Right lung (tissue), 10 donors: ENCODE measurements at places on chromosomes 12 and 14. TPM values are rescaled to one million over a fixed set of nuclear protein-coding genes. Genes with fewer than 3 reads are reported as not detected.

DNA sequence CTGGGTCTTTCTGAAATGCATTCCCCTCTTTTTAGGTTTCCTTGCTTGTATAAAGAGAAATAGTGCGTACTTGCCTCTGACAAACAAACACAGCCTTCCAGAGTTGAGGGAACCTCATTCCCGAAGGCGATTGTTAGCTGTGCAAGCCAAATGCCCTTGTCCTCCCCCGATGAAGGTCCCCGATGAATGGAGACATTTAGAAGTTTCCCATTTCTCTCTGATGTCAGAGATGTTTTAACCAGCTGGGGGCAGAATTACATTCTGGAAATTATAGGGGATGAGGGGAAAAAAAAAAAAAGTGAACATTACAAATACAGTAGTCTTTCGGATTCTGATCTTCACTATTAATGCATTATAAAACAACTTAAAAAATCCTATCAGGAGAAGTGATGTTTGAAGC, 366.8 kb downstream of the VRK1 start:
- DNase-seq = no peak

- peak; percentile 66 for DNase-seq
Measured at GRCh38 chr12:40105515-40106201, at the start of gene SLC2A13. Gene SLC2A13 (minus strand): TSS chr12:40106081. CDS start chr12:40105808, 273 bp downstream.

DNA sequence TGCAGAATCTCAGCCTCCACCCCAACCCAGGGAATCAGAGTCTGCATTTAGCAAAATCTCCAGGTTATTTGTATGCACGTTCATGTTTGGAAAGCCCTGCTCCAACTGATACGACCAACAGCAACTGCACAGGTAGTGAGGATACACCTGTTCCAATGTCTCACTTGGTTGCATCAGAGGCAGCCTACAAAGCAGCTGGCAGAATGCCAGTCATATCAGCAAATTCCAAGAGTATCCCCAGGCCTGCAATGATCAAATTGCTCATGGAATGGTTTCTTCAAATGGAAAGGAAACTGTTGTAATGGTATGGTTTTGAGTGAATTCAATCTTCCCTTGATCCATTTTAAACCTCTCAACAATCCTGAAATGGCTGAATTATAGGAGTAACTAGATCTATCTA, 75.4 kb downstream of the GRIP1 start:
- DNase-seq = no peak

- no peak for DNase-seq
Measured at GRCh38 chr14:30974628-30975027, 50.8 kb upstream of the AP4S1 start.

DNA sequence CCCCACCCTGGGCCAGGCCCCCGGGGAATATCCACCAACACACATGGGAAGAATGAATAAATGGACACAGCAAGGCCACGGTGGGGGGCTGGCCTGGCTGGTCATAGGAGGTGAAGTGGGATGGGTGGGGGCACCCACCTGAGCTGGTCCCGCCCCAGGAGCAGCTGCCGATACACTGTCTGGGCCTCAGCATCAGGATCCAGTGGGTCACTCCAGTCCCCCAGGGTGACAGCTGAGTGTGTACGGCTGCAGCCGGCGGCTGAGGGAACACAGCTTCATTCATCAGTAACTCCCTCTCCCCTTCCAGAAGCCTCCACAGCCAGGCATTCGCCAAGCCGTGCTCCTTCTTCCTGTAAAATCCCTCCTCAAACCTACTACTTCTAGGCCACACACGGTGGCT, 33.8 kb downstream of the RASAL1 start:
- no peak for DNase-seq

GRCh38 chr14:93103392-93104080, 12.2 kb downstream of the ITPK1 start:
- DNase-seq = no peak

DNA sequence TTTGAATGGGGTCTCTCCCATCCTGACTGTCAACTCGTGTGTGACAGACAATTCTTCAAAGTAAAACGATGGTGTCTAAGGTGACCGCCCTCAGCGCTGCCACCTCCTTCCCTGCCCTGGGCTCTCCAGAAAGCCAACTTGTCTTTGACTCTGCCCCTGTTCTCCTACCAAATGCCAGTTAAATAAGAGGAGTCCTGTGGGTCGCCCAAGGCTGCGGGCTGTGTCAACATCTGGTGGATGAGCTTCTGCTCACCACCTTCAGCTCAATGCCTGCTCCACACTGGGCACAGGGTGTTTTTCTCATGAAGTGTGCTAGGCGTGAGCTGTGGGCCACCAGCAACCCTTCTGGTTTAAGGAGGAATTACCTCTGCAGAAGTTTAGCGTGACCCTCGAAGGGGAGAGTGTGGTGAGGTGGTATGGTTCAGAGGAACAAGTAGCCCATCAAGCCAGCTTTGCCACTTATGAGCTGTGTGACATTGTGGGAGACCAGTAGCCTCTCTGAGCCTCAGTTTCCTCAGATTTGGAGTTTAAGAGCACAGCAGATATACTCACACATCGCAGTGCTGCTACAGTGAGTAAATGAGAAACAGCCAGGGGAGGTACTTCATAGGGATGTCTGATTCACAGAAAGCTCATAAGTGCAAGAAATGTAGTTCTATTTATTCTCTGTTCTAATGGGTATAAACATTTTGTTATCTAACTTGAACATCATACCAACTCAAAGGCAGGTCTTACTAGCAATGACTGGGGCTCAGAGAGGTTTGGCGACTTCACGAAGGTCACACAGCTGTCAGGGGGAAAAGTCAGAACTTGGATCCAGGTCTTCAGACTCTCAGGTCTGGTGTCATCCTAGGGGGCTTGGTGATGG, 12.1 kb downstream of the SERPINA1 start:
- DNase-seq = no peak

DNA sequence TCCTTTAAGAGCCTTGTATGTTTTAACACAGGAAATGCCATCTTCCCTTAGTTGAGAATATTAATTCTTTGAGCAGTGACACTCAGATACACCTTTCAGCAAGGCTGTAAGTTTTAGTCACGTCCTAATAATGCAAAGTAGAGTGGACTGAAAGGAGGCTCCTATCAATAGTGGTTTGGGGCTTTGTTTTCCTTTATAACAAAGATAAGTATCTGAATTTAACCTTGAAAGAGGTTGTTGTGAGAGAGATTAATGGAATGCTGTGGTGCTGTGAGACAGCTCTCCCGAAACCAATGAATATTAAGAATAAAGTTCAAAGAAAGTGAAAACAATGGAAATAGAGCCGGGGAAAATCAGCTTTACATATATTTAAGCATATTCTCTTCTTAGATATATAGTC, 259.6 kb downstream of the ERC1 start:
- DNase-seq = no peak

DNA sequence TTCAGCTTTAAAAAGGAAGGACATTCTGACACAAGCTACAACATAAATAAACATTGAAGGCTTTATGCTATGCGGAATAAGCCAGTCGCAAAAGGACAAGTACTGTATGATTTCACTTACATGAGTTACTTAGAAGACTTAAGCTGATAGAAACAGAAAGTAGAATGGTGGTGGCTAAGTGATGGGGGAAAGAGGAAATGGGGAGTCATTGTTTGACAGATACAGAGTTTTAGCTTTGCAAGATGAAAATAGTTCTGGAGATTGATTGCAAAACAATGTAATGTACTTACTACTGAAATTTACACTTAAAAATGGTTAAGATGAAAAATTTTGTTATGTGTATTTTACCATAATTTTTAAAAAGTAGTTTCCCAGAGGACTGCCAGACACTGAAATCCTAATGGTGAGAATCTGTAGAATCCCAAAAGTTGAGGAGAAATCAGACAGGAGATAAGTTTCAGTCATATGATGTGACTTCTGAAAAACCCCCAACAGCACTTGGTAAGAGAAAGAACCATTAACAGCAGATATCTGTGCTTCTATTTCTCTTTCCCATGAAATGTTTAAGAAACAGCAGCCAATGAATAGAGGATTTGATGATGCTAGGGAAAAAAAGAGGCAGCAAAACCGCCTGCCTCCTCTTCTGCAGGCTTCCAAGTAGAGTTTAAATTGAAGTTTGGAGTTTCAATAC, 16.6 kb upstream of the CLEC2A start:
- no peak for DNase-seq

DNA sequence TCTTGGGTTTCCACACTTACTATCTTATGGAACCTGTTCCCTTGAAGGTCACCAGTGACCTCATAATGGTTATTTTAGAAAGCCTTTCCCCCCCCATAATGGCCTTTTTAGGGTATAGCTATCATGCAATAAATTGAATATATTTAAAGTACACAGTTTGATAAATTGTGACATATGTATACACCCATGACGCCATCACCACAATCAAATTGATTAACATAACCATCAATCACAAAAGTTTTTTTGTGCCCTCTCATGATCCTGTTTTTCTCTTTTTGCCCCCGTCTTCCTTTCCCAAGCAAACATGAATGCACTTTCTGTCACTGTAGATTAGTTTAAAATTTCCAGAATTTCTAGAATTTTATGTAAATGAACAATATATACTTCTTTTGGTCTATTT, 28.7 kb upstream of the OR4E1 start:
- DNase-seq = no peak

- no peak for DNase-seq
Measured at GRCh38 chr14:31172084-31172483, 35.5 kb downstream of the HECTD1 start.

DNA sequence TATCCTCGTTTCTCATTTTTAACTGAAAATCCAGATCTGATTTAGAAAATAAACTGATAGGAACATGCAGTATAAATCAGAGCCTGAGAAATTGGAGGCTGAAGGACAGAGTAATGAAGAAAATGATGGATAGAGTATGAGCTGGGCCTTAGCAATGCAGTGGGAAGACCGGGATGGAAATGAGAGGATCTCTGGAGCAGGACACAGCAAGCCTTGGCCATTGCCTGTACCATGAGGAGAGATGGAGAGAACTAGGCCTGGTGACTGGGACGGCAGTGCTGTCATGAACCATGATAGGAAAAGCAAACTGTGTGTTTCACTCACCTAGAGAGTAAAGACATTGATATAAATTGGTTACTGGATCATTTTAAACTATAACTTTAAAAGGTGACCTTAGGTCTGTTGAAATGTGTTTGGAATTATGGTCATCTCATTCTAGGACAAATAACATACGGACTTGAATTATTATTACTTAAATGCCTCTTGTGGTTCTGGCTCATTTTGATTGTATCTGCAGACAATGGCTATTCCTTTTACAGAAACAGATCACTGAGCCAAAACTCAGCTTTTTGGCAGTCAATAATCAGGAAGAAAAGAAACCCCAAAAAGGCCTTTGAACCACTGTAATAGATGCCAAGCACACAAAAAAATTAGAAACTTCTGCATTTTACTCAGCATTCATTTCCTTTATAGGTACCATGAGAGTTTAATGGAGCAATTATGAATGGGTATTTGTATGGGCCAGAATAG, 251.9 kb upstream of the PRKD1 start:
- DNase-seq = no peak

GRCh38 chr12:114821570-114821969, 137.6 kb upstream of the TBX3 start:
- no peak for DNase-seq

GRCh38 chr12:89040146-89040964, 311.9 kb downstream of the DUSP6 start:
- no peak for DNase-seq

- no peak for DNase-seq
Measured at GRCh38 chr14:105711044-105711620, 184.7 kb downstream of the TMEM121 start.

- no peak for DNase-seq
Measured at GRCh38 chr12:14868916-14869506, 16.6 kb downstream of the MGP start.

DNA sequence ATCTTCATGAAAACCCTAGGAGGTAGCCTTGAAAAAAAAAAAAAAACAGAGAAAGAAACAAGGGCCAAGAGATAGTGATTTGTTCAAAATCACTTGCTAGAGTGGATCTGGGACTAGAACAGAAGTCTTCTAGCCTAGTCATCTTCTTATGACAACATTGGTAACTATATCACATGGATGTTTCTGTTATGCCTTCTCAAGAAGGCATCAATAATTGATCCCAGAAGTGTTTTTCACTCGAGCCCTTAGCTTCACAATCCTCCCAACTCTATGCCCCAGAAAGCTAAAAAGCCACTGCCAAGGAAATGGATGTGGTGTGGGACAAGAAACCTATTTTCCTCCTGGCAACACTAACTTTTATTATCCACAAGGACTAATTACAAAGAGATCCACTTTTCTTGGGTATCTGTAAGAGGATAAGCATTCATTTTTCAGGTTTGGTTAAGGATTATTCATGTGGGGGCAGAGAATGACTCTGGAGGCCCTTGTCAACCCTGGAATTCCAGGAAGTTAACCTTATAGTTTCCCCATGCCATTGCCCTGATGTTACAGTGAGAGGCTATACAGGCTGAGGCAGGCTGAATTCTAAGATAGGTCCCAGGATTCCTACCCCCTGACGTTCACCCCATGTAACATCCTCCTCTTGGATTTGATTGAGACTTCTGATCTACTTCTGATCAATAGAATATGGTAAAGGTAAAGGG, 67.7 kb upstream of the CPM start:
- DNase-seq = no peak

DNA sequence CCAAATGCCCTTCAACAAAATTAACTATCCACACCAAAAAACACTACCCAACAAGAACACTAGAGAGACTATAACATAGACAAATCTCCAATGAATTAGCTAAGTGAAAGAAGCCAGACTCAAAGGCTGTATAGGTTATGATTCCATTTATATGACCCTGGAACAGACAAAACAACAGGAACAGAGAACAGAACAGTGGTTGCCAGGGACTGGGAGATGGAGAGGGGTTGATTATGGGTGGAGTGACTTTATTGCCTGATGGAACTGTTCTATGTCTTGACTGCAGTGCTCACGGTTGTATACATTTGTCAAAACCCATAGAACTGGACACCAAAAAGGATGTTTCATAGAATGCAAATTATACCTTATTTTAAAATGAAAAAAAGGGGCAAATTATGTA, 14.9 kb downstream of the CATSPERB start:
- DNase-seq = no peak

GRCh38 chr12:9625019-9625418, 17.3 kb upstream of the KLRB1 start:
- no peak for DNase-seq

GRCh38 chr12:33670284-33670683, 230.7 kb upstream of the SYT10 start:
- no peak for DNase-seq

DNA sequence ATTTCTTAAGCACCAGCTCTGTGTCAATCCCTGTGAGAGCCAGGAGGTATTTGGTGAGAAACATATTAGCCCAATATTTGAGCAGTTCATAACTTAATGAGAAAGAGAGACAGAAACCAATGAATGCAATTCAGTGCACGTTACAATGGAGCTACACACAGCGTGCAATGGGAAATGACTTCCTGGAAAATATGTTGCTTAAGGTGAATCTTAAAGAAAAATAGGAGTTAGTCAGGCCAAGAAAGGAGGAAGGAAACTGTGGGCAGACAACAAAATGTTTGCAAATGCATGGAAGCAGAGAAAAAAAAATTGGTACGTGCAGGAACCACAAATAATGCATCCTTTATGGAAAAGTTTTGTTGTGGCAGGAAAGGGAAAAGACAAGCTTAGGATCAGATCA, 481.7 kb downstream of the BCAT1 start:
- DNase-seq = no peak

ANKS1B gene
- 23.7 TPM for polyA plus RNA-seq

CMKLR1 gene
- polyA plus RNA-seq = 13.5 TPM

DNAI7 gene
- polyA plus RNA-seq = 5.3 TPM

DBX2 gene
- not detected for polyA plus RNA-seq

SERPINA10 gene
- 0.08 TPM for polyA plus RNA-seq

GALNT16 gene
- 3.5 TPM for polyA plus RNA-seq

RHNO1 gene
- 41.5 TPM for polyA plus RNA-seq

UNC79 gene
- 0.59 TPM for polyA plus RNA-seq

CD69 gene
- polyA plus RNA-seq = 3.9 TPM

GLT8D2 gene
- 29.5 TPM for polyA plus RNA-seq

ANKRD33 gene
- not detected for polyA plus RNA-seq

STAT2 gene
- 120 TPM for polyA plus RNA-seq

MARK3 gene
- 104 TPM for polyA plus RNA-seq

GDF11 gene
- polyA plus RNA-seq = 17.4 TPM
